Activated naive CD4-positive, alpha-beta T cell (primary cell): ENCODE measurements at places on chromosomes 5 and 9.

DNA sequence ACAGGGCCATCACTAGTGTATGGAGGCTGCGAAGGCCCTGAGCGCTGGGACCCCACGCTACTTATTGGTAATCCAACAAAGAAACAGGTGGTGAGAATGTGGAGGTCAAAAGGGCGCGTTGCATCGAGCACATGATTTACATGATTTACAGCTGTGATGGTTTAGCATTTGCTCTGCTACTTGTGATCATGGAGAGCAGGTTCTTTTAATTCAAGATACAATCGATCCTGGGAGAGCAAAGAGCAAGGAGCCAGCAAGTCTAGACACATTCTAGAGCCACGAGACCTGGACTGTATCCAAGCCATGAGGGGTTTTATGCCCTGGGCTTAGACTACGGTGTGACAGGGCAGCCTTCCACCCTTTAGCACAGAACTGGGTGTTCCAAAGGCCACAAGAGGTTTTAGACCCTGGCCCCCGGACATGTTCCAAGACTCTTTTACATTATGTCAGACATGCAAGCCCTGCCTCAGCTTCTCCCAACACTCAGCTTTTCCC is 47.0 kb upstream of the CLK4 start:
- no peak for DNase-seq

DNA sequence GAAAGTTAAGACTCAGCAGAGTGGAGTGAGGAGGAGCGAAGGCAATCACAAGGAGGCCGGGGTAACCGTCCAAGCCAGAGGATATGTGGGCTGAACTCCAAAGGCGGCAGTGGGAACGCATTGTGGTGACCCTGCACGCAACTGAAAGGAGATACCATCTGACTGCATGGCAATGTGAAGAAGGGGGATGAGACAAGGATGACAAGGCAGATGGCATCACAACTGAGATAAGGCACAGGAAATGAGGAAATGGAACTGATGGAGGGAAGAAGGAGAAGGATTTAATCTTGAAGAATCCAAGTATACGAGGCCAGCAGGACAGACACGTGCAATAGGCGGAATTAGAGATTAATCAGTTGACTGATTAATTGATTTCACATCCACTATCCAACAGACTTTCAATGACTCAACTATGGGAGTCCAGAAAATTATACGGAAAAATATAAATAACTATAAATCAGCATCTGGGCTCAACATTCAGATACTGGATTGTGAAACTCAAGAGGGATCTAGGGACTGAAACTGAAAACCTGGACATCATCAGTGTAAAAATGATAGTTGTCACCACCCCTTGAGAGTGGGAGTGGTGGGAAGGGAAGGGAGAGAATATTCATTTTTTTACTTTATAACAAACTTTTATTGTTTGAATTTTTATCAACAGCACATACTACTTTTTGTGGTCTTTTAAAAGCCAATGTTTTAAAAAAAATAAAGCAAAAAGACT is 86.1 kb downstream of the ARL15 start:
- DNase-seq: no peak

DNA sequence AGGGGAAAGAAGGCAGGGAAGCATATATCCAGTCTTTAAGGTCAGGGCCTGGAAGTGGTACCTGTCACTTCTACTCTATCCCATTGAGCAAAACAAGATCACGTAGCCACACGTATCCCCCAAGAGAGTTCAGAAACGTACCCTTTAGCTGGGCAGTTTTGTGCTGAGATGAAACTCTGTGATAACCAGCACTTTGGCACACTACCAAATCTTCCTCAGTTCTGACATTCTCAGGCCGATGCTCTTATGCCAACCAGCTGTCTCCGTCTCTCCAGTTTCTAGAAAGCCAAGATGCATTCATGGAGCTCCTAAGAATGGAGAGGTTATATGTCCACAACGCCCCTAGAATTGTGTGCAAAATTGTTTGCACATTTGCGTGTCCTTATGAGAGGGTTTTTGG is 176.6 kb upstream of the MSX2 start:
- DNase-seq: no peak

- no peak for DNase-seq
Observed at GRCh38 chr5:178314961-178315820, 82.6 kb upstream of the PHYKPL start.

- DNase-seq: no peak
Observed at GRCh38 chr5:32249668-32250067, 63.1 kb downstream of the MTMR12 start.

GRCh38 chr5:160537940-160538339 is 116.3 kb downstream of the PTTG1 start:
- DNase-seq: no peak

GRCh38 chr9:137383784-137384756 is 38.9 kb downstream of the EXD3 start:
- no peak for DNase-seq

GRCh38 chr9:114588210-114588609 is 641 bp downstream of the ATP6V1G1 start:
- DNase-seq: no peak
